ENCODE measurements at places on chromosomes 7 and 10.

- DNase-seq, result no peak
Observed at GRCh38 chr7:159211540-159212182, 67.0 kb upstream of the VIPR2 start.

DNA sequence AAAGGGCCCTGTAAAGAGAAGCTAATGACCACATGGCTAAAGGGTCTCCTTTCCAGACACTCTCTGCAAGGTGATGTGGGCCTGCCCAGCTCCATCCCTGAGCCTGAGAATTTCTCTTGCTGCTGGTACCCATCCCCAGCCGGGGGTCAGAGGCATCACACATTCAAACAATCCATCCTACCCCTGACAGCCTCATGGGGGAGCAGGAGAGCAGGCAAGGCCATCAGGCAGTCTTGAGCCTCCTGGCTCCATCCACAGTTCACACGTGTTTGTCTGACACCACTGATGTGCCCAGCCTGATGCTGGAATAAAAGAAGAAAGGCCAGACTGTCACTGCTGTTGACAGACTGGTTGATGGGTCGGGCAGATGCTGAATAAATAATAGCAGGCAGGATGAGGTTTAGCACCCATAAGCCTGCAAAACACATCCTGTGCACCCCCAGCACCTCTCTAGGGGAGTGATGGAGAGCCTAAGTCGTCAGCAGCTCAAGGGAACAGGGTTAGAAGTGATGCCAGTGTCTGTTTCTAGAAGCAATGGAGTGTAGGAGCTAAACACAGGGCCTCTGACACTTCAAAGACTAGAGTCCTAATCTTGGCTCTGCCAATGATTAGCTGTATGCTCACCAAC is 43.5 kb downstream of the TLL2 start:
- DNase-seq, result peak; percentile 10

DNA sequence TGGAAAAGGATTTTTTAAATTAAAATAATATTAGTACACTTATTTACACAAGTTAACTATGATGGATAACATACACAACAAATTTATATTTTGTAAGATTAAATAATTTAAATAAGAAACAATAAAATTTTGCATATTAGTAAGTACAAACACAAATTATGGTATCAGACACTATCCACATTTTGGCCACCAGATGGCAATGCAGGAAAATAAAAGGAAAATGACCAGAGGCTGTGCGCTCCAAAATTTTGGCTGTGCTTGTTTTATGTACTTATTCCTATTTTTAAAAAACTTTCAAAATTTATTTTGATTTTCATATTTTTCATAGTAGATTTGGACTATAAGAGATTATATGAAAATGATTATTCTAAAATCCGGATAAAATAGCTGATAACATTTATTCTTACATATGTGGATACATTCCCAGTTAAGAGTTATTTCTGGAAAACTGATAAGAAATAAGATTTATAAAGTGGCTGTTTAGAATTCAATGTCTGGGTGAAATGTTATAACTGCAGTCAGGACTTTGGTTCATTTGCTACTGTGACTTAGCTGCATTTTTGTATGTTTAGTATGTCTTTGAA is 274.7 kb upstream of the HGF start:
- peak; percentile 42 for DNase-seq

DNA sequence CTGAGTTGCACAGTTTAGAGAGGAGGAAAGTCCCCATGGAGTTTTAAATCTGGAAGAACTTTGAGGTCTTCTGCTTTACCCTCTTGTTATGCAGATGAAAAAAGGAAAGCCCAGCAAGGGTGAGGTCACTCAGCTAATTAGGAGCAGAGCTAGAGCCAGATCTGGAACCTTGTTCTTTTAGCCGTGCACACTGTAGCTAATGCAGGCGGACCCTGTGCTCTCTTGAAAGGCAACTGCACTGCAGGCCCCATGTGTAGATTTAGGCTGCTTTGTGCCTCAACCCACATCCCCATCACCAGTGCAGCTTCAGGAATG is 63.4 kb downstream of the SYPL1 start:
- DNase-seq, result peak; percentile 4

GRCh38 chr7:128838981-128839731 is 8.9 kb downstream of the FLNC start:
- DNase-seq, result no peak

DNA sequence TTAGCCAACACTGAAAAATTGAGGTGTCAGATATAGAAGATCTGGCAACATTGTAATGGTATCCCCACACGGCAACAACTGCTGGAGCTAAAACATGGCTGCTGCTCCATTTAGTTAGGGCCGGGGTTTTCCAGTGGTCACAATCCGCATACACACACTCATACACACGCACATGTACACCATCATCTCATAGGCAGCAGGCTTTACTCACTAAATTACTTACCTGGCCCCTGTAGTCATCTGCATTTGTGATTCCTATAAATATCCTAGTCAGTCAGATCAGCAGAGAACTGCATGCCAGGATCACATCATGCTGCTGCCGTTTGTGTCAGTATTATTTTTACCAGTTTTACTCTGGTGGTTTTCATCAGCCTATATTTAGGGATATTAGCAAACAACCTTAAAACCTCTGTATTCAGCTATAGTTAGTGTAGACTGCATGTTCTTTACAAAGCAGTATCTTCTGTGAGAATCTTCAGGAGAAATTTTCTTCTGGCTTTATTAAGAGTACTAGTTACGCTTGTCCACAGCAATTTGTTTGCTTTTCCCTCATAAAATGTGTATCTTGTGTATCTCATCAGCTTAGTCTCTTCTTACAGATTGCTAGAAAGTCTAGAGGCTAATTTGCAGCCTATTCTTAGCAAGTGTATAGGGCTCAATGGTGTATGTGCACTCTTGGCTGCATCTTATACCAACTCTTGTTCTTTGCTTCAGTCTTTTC is 38.3 kb upstream of the PTPN12 start:
- DNase-seq, result peak; percentile 70

- DNase-seq, result no peak
Observed at GRCh38 chr7:155318245-155318644, 20.6 kb downstream of the INSIG1 start.

- DNase-seq, result no peak
Observed at GRCh38 chr7:5553298-5553877, 129.8 kb upstream of the TNRC18 start.

DNA sequence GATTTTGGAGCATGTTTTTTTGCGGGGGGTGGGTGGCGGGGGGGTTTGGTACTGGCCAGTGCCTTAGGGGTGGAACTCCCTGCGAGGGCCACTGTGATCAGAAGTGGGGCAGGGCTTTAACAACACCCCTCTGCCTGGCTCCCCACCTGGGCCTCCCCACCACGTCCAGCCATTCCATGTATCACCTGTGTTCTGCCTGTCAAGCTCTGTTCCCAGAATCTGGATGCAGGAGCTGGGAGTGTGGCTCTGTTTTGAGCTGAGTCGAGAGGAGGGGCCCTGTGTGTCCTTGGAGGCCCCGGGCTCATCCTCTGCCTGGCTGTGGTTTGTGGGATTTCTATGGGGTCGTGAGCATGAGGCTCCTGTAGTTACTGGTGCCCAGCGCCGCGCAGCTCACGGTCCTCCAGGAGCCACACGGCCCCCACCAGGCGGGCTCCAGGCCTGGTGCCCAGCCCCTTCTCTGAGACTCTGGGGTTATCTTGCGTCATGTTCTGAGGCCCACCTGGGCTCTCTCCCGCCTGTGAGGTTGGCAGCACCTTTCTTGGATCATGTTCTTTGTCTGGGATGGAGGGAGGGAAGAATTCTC is 29.6 kb downstream of the PFKFB3 start:
- DNase-seq, result no peak

DNA sequence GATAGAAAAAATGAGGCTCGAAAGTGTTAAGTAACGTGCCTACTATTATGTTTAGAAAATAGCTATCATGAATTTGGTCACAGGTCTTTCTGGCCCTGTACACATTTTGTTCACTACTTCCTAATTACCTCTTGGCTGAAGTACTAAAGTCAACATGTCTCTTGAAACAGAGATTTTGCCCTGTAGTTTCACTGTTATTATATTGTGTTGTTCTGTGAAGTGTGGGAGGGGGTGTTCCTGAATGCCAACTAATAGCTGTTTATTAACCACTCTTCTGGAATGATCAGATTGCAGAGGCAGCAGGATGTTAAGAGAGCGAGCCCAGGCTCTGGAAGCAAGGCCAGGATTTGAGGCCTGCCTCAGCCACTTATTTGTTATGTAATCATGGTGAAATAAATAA is 72.1 kb downstream of the RNF133 start:
- DNase-seq, result no peak

- no peak for DNase-seq
Observed at GRCh38 chr7:92645114-92646061, 55.2 kb upstream of the FAM133B start.

- no peak for DNase-seq
Observed at GRCh38 chr7:56287429-56288138, 171.4 kb upstream of the NUPR2 start.

- DNase-seq, result peak; percentile 30
Observed at GRCh38 chr7:86908948-86909347, 150.5 kb downstream of the ELAPOR2 start.

GRCh38 chr7:16450366-16450765 is 15.2 kb downstream of the SOSTDC1 start:
- DNase-seq, result no peak

GRCh38 chr7:5424749-5425506 is 1.3 kb upstream of the TNRC18 start:
- DNase-seq, result peak; percentile 61

- no peak for DNase-seq
Observed at GRCh38 chr7:98133621-98134303, 27.1 kb downstream of the LMTK2 start.

DNA sequence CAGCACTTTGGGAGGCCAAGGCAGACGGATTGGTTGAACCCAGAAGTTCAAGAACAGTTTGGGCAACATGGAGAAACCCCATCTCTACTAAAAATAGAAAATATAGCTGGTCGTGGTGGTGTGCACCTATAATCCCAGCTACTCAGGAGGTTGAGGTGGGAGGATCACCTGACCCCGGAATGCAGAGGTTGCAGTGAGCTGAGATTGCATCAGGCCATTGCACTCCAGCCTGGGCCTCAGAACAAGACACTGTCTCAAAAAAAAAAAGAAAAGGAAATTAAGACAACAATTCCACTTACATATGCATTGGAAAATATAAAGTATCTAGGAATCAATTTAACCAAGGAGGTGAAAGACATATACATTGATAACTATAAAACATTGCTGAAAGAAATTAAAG is 7.2 kb upstream of the OGDH start:
- no peak for DNase-seq

GRCh38 chr7:11910253-11910652 is 78.3 kb upstream of the THSD7A start:
- DNase-seq, result no peak

- DNase-seq, result no peak
Observed at GRCh38 chr7:80089366-80089765, 45.3 kb upstream of the GNAI1 start.

- DNase-seq, result no peak
Observed at GRCh38 chr10:24887855-24888231, 64.6 kb downstream of the PRTFDC1 start.

- DNase-seq, result no peak
Observed at GRCh38 chr7:74483402-74484336, 30.0 kb downstream of the GTF2IRD1 start.

DNA sequence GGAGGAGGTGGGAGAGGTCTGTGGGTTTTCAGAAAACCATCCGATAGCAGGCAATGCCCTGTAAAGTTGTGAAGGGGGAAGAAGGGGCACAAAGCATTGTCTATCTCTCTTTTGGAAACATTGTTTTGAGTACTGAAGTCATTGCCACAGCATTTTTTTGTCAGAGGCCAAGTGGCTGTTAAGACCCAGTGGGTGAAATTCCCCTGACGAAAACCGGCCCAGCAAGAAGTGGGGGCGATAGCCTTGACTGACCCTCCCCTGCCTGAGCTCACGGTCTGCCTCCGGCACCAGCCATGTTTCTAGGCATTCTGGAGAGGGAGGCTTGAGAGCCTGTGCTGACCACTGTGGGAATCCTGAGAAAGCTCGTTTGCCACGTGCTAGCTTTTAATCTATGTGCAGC is 144.7 kb downstream of the RPS24 start:
- no peak for DNase-seq

- no peak for DNase-seq
Observed at GRCh38 chr7:138246428-138246827, 170.2 kb downstream of the AKR1D1 start.

DNA sequence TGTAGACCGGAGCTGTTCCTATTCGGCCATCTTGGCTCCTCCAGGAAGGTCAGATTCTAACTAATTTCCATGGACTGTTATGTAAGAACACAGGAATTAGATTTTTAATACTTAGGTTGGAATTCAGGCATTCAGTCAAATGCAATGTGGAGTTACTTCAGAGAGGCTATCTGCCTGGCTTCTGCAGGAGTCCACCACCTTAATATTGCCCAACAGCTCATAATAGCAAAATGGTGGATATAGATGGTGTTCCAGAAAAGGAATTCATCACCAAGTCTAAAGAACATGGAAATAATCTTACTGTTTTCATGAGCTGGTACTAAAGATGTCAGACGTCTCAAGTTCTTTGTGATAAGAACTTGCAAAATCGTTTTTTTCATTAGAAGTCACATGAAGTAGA is 39.5 kb downstream of the CRHR2 start:
- DNase-seq, result no peak

GRCh38 chr10:110765513-110766319 is 106.0 kb upstream of the PDCD4 start:
- peak; percentile 66 for DNase-seq

- no peak for DNase-seq
Observed at GRCh38 chr7:147639037-147639436, 951.5 kb upstream of the C7orf33 start.

- DNase-seq, result no peak
Observed at GRCh38 chr10:128377988-128378387, 251.8 kb upstream of the MKI67 start.

- DNase-seq, result peak; percentile 61
Observed at GRCh38 chr10:121598263-121599249, at the start of gene FGFR2. Gene FGFR2, minus strand, starts transcription at chr10:121598444. Its CDS starts 4,627 bp downstream, at chr10:121593817.

DNA sequence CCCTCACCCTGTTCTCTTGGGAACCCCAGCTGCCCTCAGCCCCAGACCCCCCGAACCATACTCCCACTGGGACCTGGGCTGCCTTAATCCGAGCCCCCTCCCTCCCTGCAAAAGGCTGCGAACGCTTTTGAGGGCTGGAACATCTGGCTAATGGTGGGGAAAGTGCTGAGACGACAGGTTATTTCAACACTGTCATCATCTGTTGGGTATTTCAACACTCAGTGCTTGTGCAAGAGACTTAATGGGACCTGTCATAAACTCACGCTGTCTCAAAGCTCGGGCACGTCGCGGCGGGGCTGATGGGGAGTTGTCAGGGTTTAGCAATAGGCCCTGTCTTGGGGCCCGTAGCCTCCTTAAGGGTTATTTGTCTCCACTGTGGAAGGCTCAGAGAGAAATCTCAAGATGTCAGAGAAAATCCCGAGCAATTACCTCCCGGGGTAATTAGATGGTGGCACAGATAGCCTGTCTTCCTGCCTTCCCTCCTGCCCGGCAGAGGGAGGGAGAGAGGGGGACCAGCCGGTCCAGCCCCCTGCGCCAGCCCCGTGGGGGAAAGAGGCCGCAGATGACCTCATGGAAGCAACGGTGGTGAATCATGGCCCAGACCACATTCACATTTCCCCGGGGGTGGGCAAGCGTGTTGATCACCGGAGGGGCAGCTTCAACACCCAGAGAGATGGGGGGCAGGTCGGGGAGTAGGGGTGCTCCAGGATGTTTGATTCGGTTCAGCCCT is 88.7 kb upstream of the MYL10 start:
- no peak for DNase-seq

GRCh38 chr7:86785641-86786040 is 141.9 kb downstream of the GRM3 start:
- peak; percentile 85 for DNase-seq

Data from MM.1S (cell line).